ENCODE measurements at places on chromosomes 13 and 19. TPM values are rescaled to one million over a fixed set of nuclear protein-coding genes. Genes with fewer than 3 reads are reported as not detected.

Gene OR7A10
- total RNA-seq, result not detected

DNA sequence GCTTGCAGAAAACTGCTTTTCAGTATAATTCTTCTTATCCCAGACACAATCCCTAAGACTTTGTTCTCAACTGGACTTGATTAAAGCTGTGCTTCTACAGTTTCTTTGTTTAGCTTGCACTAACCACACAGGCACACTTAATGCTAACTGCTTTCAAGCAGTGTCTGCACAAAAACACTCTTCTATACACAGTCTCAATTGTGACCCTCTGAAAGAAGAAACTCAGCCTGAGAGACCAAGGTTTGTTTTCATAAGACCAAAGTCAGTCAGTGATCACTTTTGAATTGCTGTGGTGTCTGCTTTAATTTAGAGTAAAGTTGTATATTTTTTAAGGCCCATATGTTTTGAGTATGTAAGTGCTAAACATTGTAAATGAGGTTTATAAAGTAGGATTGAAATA, 431.2 kb downstream of the KCTD12 start:
- H3K4me3 ChIP-seq, result no peak overlapping the region
- no peaks in the 10 kb centered on the region for H3K4me1 ChIP-seq
- H3K27me3 ChIP-seq, result no peaks in the 10 kb centered on the region
- no peak overlapping the region for H3K27ac ChIP-seq

- H3K27ac ChIP-seq, result no peak within 1 kb of the TSS
- no peak for DNase-seq
- H3K36me3 ChIP-seq, result no peaks in the 10 kb centered on the region
- H3K4me1 ChIP-seq, result peaks cover 50% of the 10 kb centered on the region
- peaks cover 55% of the 10 kb centered on the region for H3K27me3 ChIP-seq
These were observed at the start of gene GNG8 for GRCh38 chr19:46635920-46636761. Gene GNG8 (minus strand): TSS chr19:46636202. CDS start chr19:46634682, 1,520 bp downstream.

DNA sequence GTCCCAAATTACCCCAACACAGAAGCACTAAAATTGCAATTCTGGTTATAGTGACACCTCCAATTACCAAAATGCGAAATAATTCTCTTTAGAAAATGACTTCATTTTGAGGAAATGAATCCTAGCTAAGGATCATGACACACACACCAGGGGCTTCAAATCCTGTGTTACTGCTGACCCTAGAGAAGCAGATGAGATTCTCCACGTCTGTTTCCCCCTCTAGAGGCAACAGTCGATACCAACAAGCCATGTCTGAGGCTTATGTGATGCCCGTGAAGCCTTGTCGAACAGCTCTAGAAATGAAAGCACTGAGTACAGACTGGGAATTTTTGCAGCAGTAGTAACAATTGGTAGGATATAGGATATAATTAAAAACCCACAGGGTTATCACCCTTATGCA, 153.6 kb upstream of the TMTC4 start:
- DNase-seq, result peak; percentile 5
- H3K36me3 ChIP-seq, result no peaks in the 10 kb centered on the region
- no peak overlapping the region for H3K27ac ChIP-seq
- H3K4me3 ChIP-seq, result no peak overlapping the region
- no peaks in the 10 kb centered on the region for H3K27me3 ChIP-seq

DNA sequence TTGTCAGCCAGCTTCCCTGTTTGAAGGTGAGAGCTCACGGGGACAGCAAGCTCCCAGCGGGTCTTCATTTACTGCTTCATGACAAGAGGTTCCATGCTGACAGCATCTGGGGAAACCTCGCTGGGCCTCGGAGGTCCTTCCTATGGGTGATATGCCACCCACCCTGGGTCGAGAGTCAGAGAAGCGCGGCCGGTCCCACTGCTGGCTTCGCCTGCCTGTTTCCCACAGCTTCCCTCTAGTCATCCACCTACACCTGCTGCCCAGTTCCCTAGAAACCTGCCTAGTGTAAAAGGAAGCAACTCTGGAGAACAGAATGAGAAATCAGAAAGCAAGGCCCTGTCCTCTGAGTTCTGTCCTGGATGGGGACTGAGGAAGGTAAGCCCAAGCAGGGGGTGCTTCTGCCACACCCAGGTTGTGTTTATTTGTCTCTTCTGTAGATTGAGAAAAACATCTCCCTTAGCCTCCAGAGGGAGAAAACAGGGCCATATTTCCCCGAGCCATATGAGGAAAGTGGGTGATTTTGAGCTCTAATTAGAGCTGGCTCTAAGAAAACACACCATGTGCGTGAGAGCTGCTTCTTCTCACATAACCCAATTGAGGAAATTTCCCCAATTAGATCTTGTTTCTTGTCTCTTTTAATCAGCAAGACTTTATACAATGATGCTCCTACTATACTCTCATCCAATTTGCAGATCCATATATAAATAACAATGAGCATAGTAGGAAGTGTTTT, 504.3 kb downstream of the IRS2 start:
- no peaks in the 10 kb centered on the region for H3K27me3 ChIP-seq
- H3K27ac ChIP-seq, result no peak overlapping the region

DNA sequence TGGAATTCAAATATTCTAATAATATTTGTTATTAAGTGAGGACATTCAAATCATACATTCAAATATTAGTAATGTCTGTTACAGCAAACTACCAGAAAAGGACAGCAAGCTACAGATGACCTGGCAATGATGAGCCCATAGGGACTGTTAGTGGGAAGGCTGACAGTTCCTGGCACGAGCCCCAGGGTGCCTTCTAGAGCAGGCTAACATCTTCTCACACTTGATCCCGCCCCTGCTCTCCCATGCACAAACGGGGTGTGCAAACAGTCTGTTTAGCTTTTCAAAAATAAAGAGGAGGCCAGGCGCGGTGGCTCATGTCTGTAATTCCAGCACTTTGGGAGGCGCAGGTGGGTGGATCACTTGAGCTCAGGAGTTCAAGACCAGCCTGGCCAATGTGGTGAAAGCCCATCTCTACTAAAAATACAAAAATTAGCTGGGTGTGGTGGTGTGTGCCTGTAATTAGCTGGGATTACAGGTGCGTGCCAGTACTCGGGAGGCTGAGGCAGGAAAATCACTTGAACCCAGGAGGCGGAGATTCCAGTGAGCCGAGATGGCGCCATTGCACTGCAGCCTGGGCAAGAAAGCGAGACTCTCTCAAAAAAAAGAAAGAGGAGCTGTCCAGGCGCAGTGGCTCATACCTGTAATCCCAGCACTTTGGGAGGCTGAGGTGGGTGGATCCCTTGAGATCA, 9.6 kb upstream of the GARRE1 start:
- H3K27ac ChIP-seq, result no peak overlapping the region
- no peak for DNase-seq
- H3K36me3 ChIP-seq, result no peaks in the 10 kb centered on the region

All from muscle of leg (tissue), 16 donors.